ENCODE measurements at places on chromosomes 2 and 18.
A peak's percentile ranks its signal among the peaks of the same experiment; 100 is the strongest.

- no peak for DNase-seq
Observed at GRCh38 chr2:232038881-232039485, 77.5 kb downstream of the DIS3L2 start.

DNA sequence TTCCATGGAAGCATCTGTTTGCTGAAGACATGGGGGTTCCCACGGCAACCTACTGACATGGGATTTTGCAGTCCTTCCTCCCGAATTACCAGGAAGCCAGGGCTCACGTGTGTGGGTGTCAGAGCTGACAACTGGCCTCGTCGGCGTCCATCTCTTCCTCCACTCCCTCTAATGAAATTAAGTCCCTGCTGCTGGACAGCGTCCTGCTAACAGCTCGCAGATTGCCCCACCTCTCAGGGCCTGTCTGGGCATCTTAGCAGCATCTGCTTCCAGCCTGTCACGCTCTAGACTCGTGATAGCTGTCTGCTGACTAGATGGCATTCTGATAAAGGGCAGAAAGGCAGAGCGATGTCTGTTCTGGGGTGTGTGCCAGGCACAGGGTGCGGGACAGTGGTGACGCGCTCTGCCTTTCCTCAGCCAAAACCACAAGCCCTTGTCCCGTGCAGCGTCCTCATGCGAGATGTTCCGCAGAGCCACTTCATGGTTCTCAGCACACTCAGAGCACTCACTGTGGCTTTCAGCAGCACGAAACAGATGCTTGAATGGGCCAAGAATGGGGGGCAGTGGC lies 161.1 kb downstream of the ARL4C start:
- peak; percentile 43 for DNase-seq

DNA sequence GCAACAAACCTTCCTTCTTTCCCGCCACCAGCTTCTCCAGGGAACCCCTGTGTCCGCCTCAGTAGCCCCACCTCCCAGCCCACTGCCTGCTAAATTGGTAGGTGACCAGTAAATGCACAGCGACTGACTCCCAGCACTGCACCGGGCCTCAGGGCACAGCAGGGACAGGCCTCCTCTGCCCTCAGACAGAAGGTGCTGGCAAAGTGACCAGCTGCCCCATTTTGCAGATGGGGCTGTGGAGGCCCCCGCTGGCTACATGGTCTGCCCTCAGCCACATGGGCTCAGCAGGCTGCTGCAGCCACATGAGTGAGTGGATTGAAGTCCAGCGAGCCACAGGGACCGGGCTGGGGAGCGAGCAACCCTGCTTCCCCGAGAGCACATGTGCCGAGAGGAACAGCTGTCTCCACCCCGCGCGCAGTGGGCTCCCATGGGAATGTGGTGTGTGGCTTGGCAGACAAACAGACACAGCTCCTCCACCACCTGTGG lies 7.8 kb upstream of the NPPC start:
- DNase-seq = no peak

GRCh38 chr2:177670791-177671535 lies 278.4 kb downstream of the AGPS start:
- DNase-seq = no peak

DNA sequence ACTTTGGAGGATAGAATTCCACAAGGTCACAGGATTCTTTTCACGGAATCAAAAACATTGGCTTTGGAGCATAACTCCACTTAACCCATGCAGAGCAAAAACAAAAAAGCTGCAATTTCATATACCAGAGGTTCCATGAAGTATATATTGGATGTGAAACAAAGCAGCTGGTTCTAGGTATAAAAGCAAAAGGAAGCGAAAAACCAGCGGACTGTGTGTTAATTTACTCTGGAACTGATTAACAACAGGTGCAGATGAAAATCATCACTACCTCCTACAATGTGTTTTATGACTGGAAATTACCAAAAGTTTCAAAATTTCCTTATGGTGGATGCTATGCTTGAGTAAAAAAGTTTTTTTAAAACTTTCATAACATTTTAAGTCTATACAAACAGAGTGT lies 54.4 kb upstream of the LINC00305 start:
- DNase-seq = no peak

- no peak for DNase-seq
Observed at GRCh38 chr2:233492751-233493150, 73.8 kb downstream of the USP40 start.

GRCh38 chr2:164808776-164809175 lies 32.8 kb downstream of the COBLL1 start:
- DNase-seq = no peak

Data from stimulated activated CD4-positive, alpha-beta T cell treated with anti-CD3 and anti-CD28 coated beads, Interleukin-4, amount 100 ng/mL, for 4 hours (primary cell).